Esophagus mucosa (tissue), 1 donor: ENCODE measurements at places on chromosomes 13 and 19.

GRCh38 chr13:97654236-97654635 is 220.3 kb downstream of the RAP2A start:
- no peak for ATAC-seq

DNA sequence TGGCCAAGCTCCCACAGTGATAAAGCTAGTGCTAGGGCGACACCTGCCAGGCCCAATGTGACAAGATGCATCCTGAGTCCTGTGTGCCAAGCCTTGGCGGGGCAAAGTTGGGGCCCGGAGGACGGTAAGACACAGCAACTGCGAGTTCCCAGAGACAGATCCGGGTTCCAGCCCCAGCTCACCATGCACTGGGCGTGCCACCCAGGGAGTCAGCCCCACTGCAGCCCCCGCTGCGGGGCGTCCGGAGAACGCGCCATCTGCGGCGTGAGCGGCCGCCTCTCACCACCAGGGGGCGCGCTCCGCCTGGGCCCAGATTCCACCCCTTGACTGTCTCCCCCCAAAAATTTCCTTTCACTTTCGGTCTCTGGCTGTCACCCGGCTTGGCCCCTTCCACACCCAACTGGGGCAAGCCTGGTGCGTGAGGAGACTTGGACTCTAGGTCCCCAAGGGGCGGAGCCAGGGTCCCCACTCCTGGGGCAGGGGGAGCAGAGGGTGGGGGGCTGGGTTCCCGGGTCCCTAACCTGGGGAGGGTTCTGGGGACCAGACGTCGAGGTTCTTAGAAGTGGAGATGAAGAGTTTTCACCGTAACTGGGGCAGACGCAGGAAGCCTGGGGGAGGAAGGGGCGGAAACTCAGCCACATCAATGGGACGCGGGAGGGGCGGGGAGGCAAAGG is at the start of gene FLT3LG:
TSS of gene FLT3LG (plus strand) at position 348 of the 674 bp plus-strand sequence. CDS start 425 bp downstream, outside the sequence.
- peak; percentile 59 for ATAC-seq

DNA sequence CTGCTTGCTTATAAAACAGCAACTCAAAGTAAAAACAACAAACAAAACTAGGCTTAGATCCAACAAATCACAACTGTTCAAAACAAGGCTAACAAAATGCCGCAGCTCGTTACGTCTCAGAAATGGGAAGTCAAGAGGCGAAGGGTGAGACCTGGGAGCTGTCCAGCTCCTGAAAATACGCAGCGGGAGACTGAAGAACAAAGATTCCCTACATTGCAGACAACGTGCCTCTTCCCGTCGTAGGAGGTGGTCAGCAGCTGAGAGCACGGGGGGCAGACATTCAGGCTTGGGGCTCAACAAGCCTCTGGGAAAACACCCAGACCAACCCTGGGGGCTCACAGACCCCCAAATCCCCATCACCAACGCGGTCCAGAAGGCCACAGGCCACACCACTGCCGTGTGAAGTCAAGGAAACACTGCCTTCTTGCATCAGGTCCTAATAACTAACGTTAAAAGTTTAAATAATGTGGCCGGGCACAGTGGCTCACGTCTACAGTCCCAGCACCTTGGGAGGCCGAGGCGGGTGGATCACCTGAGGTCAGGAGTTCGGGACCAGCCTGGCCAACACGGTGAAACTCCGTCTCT is 13.5 kb downstream of the PLPP2 start:
- no peak for ATAC-seq

DNA sequence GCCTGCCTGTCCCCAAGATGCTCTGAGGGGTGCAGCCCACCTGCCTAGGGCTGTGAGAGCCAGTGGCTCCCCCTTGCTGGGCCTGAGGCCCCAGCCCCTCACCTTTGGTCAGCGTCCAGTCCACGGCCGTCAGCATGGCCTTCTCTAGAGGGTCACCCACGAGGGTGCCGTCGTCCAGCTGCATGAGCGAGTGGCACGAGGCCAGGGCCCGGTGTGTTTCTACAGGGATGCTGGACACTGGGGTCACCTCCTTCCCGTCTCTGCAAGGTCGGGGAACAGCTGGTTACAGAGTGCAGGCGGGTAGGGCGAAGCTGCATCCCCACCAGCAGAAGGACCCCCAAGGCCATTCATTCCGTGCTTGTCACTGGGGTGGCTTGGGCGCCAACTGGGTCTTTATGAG is 9.0 kb downstream of the ATP13A1 start:
- ATAC-seq, result no peak

DNA sequence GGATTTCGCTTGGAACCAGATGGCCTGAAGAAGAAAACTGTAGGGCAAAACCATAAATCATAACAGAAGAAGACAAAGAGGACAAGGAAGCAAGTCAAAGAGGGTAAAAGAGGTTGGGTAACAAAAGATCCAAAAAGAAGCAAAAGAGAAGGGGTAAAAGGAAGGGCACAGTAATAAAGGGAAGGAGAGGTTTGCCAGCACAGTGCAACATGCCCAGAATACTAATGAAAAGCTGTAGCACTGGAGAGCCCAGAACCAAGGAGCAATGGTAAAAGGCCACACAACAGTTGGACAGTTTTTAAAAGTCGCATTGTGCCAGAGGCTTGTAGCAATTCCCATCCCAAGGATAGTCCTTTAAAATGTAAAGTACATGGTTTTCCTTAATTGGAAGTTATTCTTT is 506.6 kb downstream of the PCDH9 start:
- ATAC-seq, result no peak

GRCh38 chr13:44259045-44260027 is 114.3 kb upstream of the SERP2 start:
- ATAC-seq, result peak; percentile 30

DNA sequence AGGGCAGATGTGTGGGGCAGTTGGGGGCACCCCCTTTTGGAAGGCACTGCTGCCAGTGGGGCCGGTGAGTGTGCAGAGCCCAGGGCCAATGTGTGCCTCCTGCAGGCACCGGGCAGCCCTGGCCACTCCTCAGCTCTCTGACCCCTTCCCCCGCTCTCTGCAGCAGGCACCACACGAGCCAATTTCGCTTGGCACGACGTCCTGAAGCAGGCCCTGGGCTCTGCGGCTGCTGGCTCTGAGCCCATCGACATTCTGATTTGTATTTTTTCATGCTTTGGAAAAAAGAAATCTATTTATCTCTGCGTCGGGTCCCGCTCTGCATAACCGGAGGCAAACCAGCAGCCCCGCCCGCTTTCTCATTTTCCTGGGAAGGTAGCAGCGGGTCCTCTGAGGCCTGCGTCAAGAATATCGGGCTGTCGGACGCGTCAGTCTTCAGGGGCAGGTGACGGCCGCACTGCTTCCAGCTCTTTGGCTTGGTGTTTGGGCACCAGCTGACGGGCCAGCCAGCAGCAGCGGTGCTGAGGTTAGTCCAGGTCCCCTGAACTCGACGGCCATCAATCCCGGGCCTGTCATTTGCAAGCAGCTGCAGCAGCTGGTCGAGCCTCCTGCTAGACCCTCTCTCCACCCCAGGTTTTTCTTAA is 134.3 kb downstream of the KDM4B start:
- no peak for ATAC-seq

DNA sequence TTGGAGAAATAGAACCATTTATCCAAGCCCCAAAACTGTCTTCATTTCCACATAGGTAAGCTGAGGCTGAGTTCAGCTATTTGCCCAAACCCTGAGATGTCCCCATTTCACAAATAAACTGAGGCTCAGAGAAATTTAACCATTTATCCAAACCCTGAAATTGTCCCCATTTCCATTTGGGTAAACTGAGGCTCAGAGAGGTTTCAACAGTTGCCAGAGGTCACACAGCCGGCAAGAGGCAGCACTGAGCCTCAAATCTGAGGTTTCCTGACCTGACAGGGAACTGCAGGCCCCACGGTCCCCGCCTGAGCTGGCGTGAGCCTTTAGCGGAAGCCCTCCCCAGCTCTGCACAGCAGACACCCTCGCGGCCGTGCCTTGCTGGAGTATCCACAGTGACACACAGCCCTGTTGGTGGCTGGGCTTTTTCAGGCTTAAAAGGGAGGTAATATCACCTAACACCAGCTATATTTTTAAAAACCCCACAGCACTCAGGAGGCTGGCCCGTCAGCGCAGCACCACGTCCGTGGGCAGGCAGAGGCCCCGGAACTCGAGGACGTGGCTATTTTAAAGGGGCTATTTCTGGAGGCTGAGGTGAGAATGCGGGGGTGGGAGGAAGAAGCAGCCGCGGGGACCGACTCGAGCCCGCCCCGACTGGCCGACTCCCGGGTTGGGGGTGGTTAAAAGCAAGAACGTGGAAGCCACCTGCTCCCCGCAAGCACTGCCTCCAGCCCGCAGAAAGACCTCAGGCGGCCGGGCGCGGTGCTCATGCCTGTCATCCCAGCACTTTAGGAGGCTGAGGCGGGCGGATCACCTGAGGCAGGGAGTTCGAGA is 18.5 kb downstream of the PTPRS start:
- ATAC-seq, result no peak

DNA sequence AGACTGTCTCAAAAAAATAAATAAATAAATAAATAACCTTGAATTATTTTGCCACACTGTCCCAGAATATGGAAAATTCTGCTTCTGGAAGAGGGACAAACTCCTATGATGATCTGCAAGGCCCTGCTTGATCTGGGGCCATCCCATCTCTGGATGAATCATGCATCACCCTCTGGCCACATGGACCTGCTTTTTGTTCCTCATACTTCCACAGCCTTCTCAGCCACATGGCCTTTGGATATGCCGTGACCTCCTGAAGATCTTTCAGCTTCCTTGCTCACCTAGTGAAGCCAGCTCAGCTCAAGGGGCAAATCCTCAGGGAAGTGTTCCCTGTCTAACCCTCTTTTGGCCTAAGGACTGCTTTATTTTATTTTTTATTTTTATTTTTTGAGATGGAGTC is 10.3 kb downstream of the IER2 start:
- no peak for ATAC-seq

DNA sequence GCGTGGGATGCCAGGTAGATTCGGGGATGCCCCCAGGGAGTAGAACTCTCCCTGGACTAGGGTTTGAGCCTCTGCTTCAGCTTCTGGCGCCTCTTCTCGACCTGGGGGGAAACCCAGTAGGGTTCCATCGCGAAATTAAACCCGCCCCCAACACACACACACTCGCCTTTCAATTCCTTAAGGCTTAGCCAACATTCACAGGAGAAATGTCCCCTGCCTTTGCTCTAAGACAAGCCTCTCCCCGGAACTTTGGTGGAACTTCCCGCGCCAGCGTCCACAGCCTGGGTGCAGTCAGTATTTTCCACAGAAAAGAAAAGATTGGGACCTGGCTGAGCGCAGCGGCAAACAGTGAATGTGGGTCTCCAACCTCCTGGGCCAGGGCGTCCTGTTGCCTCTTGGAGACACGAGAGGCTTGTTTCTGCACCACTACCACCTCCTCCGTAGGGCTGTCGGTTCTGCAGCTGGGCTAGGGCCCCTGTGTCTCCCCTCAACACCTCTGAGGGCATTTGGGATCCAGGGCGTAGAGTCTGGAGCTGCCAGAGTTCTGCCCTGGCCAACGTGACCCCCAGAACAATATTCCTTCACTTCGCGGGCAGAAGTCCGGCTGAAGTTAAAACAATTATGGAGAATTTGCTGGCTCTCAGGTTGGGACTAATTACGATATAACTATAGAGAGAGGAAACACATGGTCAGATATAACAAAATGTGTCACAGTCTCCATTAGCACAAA is 3.2 kb downstream of the PDX1 start:
- no peak for ATAC-seq

GRCh38 chr13:31755803-31756212 is 16.5 kb downstream of the RXFP2 start:
- no peak for ATAC-seq

GRCh38 chr13:70703755-70704154 is 595.5 kb upstream of the KLHL1 start:
- ATAC-seq, result no peak

DNA sequence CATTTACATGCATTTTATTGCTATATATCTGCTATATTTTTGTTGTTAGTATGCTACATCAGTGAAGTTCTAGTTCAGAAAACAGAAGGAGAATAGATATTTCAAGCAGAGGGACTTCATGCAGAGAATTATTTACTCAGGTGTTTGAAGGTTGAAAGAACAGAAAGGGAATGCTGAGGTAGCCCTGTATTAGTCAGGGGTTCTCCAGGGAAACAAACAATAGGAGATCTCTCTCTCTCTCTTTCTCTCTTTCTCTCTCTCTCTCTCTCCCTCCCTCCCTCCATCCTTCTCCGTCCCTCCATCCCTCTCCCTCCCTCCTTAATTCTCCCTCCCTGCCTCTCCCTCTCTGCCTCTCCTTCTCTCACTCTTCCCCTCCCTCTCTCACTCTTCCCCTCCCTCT is 114.3 kb upstream of the TDRD3 start:
- ATAC-seq, result no peak

GRCh38 chr13:61608138-61608537 is 192.5 kb upstream of the PCDH20 start:
- no peak for ATAC-seq

DNA sequence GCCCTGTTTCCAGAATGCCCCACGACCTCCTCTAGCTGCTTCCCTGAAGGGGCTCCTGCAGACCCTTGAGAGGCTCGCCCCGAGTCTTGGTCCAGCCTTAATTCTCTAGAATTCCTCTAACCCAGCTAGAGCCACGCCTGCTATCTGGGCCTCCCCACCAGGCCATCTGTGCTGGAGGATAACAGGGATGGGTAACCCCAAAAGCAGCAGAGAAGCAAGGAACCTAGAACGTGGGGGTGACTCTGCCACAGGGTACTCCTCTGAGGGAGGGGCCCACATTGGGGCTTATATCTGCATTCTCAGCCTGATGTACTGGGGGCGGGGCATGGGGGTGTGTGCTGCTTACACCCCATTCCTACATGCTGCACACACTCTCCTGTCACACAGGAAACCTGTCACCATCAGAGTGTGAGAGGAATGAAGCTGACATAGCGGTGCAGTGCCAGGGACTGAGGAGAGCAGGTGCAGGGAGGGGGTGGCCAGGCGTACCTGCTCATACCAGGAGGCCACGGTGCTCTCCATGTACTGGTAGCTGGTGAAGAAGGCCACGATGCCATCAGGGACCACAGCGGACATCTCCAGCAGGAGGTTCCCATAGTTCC is 13.8 kb downstream of the KLC3 start:
- no peak for ATAC-seq

- ATAC-seq, result no peak
These were observed 15.6 kb downstream of the SCGB2B2 start for GRCh38 chr19:34661357-34661756.

DNA sequence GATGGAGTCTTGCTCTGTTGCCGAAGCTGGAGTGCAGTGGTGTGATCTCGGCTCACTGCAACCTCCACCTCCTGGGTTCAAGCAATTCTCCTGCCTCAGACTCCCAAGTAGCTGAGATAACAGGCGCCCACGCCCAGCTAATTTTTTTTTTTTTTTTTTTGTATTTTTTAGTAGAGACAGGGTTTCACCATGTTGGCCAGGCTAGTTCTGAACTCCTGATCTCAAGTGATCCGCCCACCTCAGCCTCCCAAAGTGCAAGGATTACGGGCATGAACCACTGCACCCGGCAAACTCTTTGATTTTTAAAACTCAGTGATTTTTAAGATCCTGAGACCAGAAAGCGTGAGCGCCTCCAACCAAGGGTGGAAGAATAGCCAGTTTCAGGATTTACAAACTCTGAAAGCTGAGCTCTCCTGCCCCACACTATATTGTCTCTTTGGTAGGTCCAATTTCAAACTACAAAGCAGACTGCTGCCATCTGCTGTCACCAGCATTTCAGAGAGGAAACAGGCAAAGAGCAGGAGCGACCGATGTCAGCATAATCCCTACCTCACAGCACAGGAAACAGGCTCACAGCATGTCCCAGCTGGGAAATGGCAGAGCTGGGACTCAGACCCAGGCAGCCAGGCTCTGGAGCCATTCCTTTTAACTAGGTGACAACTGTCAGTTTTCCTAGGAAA is 9.2 kb downstream of the NOSIP start:
- peak; percentile 15 for ATAC-seq

GRCh38 chr19:4369109-4369887 is 25.9 kb downstream of the MPND start:
- ATAC-seq, result peak; percentile 84

- ATAC-seq, result no peak
These were observed 5.2 kb downstream of the CHAMP1 start for GRCh38 chr13:114319441-114319913.
